Activated naive CD8-positive, alpha-beta T cell treated with anti-CD3 and anti-CD28 coated beads, Interleukin-2, amount 10 ng/mL, durations not matched to agents 7 days and 5 days (primary cell): ENCODE measurements at places on chromosomes 4 and X. TPM values are rescaled to one million over a fixed set of nuclear protein-coding genes. Genes with fewer than 3 reads are reported as not detected.
A peak's percentile ranks its signal among the peaks of the same experiment; 100 is the strongest.

- no peak for DNase-seq
Measured at GRCh38 chr4:173057442-173057841, 111.2 kb upstream of the GALNT7 start.

DNA sequence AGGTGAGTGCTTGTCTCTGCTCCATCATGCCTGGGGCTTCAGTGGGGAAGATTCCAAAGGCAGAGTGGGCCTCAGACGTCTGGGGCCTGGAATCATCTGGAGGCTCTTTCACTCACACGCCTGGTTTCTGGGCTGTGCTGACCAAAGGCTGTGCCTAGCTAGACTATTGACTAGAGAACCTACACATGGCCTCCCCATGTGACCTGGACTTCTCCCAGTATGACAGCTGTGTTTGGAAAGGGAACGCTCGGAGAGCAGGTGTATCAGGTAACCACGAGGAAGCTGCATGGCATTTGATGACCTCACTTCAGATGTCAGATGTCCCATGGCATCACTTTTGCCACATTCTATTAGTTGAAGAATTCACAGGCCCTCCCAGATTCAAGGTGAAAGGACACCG, 51.0 kb downstream of the ADGRL3 start:
- no peak for DNase-seq

DNA sequence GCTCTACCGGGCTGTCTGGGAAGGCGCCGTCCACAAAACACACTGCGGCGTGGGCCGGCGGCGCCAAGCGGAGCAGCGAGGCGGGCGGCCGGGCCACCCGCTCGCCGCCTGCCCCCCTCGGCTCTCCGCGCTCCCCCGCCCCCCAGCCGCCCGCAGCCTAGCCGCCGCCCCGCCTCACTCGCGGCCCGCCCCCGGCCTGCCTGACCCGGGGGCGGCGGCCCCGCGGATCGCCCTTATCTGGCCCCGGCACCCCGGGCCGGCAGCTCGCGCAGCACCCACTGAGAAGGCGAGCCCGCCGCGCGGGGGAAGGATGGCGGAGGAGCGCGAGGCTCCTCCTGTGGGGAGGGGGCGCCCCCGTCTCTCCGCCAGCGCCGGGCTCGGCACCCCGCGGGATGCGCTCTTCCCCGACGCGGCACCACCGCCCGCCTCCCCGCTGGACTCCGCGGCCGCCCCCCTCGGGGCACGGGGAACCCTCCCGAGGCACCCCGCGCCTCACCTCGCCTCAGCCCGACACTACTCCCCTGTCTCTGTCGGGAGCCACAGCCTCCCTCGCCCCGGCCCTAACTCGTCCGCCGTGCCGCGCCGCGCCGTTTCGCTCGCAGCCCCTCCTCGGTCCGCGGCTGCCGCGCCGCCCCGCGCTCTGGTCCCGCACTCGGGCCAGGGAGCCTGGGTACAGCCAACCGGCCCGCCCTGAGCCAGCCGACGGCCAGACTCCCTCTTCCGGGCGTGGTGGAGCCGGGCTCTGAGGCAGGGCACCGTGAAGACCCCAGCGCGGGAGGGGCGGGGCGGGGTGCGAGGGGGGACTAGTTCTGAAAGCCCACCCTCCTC, 566 bp downstream of the ATP11C start:
- DNase-seq, result peak; percentile 66

DNA sequence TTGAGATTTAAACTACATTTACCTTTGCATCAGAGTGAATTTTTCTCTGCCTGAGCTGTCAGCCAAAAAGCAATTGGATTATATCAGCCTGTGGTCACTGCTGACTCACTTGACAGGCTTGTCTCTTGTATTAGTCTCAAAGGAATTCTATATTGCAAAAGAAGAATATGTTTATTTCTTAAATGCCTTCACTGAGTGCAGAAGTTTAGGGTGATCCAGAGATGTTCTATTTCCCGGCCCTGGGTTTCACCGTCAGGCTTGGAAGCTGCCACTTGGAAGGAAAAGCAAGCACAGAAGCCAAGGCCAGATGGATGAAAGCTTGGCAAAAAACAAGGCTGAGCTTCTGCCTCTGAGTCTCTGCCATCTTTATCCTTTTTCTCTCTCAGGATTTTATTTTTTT, 80.9 kb downstream of the FAM114A1 start:
- no peak for DNase-seq

Gene HTN3
- total RNA-seq, result not detected

Gene DOCK11
- 71.9 TPM for total RNA-seq

Gene ASB11
- not detected for total RNA-seq
